ENCODE measurements at places on chromosomes 7 and 10.
A peak's percentile ranks its signal among the peaks of the same experiment; 100 is the strongest.

GRCh38 chr7:42222891-42223290 lies 14.1 kb downstream of the GLI3 start:
- no peak for DNase-seq

DNA sequence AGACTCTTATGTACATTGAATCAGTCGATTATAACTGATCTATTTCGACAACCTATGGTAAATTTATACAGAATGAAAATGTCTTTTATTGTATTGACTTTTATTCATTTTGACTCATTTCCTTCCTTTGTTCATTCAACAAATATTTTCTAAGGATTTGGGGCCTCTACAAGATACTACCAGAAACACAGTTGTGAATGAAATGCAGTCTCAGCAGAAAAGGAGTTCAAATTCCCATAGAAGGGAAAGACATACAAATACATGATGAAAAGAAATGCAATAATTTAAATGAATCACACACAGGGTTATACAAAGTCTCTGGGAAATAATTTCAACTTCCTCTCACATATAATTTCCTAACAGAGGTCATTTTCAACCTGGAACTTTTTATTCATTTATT lies 134.0 kb upstream of the SEMA3A start:
- DNase-seq = no peak

GRCh38 chr10:62961951-62962523 lies 145.9 kb upstream of the EGR2 start:
- DNase-seq = no peak

DNA sequence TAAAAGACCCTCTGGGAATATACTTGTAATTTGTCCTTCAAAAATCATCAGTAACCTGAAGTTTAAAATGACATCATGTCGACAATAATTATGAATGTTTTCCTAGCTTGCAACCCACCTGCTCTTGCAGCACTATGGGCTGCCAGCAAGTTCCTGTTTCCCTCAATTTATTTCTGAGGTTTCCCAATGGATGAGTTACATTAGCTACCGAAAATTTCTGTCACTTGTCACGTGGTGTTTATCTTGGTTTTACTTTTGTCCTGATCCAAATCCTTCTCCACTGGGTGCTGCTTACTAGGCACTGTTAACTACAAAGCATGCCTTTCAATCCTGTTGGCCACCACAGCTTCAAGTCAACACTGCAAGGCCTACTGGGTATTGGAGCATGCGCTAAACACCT lies 31.5 kb downstream of the GIMAP8 start:
- no peak for DNase-seq

- DNase-seq = no peak
Observed at GRCh38 chr10:50625649-50626132, 1.9 kb upstream of the SGMS1 start.

GRCh38 chr10:99565166-99565565 lies 32.4 kb downstream of the NKX2-3 start:
- no peak for DNase-seq

DNA sequence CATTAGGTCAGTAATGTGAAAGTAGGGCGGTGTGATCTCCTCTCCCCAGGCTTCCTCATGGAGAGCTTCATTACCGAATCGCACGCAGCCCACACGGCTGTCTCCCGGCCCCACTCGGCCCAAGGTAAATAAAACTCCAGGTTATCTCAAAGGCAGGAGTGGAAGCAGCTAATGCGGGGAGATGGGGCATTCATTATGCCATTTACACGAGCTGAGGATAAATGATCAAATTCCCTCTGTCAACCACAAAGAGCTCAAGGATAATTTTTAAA lies 93.5 kb downstream of the ADARB2 start:
- peak; percentile 31 for DNase-seq

DNA sequence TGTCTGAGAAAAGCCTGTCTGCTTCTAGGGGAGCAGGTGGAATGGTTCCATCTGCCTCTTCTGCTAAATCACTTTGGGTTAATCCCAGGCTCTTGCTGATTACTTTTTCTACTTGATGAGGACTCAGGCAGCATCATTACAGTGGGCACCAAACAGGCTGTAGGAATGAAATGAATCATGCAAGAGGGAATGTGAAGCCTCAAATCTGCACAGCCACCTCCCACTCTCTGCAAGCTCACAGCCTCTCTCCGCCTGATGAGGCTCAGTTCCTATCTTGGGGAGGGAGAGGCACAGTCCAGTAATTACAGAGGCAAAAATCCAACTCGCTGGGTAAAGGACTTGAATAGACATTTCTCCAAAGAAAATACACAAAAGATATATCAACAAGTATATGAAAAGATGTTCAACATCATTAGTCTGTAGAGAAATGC lies 34.0 kb downstream of the HSPA12A start:
- DNase-seq = no peak

GRCh38 chr7:98668255-98668654 lies 51.2 kb downstream of the NPTX2 start:
- no peak for DNase-seq

GRCh38 chr10:46301056-46301645 lies 14.4 kb downstream of the ANTXRL start:
- DNase-seq = no peak

- DNase-seq = no peak
Observed at GRCh38 chr7:951881-952547, 2.5 kb downstream of the ADAP1 start.

DNA sequence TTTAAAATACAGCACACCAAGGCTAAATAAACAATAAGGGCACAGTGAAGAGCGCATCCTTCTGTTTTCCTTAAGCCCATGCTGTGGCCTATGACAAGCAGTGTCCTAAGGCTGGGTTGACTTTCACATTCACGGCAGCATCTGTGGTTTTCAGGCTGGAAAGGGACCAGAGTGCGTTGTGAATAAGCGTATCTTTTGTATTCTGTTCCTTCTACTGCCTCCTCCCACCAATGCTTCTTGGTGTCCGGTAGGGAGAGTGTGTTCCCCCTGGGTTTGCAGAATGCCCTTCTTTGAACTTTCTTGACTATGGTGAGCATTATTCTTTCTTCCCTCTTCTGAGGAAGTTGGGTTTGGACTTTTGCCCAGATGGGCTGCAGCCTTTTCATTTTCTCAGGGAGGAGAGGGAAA lies 73.6 kb downstream of the ABCA13 start:
- DNase-seq = no peak

DNA sequence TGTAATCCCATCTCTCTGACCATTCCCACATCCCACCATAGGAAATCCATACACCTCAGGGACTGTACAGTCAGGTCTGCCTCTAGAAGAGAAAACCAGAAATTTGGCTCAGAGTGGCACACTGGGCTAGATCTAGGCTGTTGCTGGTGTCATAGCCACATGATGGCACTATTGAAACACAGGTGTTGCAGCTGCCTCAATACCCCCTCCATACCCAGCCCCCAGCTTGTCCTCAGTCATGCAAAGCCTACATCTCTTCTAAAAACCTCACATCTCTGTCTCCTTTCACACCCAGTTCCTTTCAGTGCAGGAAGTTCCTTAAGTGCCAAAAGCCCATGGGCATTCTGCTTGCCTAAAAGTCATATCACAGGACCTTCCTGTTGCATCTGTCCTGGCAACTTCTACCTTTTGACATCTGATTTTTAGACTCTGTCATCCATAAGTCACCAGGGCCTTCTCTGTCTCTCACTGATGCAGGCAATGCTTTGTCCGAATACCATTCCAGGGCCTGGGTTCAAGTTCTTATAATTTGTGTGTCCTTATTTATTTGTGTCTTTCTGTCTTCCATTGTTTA lies 27.0 kb upstream of the HIBADH start:
- peak; percentile 7 for DNase-seq

- DNase-seq = no peak
Observed at GRCh38 chr10:44742248-44742647, 168.9 kb upstream of the TMEM72 start.

DNA sequence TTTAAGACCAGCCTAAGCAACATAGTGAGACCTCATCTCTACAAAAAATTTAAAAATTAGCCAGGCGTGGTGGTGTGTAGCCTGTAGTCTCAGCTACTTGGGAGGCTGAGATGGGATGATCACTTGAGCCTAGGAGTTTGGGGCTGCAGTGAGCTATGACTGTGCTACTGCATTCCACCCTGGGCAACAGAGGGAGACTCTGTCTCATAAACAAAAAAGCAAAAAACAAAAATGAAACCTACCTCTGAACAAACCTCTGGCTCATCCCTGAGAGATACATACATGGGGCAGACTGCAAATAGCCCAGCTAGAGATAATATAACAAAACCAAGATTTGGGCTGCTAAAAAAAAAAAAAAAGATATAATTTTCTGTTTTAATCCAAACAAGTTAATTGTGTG lies 19.5 kb downstream of the C10orf67 start:
- no peak for DNase-seq

GRCh38 chr10:71004176-71005075 lies 116.1 kb upstream of the PCBD1 start:
- DNase-seq = no peak

GRCh38 chr7:151673216-151673615 lies 153.5 kb upstream of the RHEB start:
- DNase-seq = no peak

GRCh38 chr10:43395571-43396060 lies 13.4 kb downstream of the HNRNPF start:
- no peak for DNase-seq

DNA sequence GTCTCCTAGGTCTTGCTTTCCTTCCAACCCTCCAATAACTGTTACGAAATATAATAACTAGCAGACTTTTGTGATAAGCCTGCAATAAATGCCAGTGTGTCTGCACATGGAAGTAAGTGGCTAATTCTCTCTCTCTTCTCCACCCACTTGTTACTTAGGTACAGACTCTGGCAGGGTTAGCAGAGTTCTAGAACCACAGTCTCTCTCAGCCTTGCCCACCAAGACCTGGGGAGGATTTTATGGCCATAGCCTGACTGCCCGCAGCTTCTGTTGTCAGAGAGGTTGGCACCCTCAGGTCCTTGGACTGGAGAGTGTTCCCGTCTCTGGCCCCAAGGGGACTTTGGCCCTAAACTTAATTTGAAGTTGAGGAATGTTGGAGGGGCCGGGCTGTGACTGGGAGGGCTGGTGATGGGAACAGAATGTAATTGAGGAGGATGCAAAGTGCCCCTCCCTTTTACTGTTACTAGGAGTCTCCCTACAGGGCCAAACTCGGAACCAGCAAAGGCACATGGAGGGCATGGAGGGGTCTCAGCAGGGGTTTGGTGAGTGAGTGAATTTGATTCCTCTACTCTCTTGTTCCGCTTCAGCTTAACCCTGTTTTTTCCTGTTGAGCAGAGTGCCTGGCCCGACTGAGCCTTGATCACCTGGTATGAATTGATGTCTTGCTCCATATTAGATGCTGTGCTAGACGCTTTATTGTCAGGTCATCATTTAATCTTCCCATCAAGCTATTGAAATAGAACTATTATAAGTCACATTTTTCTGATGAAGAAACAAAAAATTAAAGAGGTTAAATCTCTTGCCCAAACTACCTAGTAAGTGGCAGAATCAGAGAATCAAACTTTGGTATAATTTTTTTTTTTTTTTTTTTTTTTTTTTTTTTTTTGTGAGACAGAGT lies 37.0 kb upstream of the LCOR start:
- no peak for DNase-seq

DNA sequence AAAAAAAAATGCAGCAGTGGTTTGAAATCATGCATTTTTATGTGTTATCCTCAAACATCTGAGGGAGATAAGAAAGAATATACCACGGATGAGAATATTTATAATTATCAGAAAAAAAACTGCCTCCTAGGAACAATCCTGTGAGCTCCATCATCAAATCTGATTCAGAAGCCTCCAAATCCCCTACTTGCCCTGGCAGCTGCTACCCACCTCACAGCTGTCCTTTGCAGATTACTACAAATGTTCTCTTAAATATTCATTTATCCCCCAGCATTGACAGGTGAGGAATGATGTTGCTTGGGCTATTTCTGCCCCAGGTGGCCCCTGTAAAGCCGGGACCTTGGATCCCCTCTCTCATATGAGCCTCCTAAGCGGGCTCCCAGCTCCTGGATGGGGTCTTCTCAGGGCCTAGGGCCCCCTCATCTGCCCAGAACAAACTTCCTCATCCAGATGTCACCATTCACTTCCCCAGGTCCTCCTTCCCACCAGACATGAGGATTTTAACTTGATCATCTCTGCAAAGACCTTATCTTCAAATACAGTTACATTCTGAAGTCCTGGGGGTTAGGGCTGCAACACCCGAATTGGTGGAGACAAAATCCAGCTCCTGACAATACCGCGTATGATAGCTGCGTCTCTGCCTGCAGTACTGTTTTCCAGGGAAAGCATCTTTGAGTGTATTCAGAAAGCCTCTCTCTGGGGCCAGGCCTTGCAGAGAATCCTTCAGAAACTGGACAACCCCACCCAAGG lies 81.9 kb upstream of the INSIG1 start:
- no peak for DNase-seq

DNA sequence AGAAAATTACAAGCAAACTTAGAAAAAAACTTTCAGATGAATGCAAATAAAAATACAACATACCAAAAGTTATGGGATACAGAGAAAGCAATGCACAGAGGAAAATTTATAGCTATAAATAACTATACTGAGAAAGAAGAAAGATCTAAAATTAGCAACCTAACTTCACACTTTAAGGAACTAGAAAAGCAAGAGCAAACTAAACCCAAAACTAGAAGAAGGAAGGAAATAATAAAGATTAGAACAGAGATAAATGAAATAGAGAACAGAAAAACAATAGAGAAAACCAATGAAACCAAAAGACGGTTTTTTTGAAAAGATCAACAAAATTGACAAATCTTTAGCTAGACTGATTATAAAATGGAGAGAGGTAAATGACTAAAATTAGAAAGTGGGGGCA lies 9.6 kb upstream of the STRA8 start:
- DNase-seq = no peak

DNA sequence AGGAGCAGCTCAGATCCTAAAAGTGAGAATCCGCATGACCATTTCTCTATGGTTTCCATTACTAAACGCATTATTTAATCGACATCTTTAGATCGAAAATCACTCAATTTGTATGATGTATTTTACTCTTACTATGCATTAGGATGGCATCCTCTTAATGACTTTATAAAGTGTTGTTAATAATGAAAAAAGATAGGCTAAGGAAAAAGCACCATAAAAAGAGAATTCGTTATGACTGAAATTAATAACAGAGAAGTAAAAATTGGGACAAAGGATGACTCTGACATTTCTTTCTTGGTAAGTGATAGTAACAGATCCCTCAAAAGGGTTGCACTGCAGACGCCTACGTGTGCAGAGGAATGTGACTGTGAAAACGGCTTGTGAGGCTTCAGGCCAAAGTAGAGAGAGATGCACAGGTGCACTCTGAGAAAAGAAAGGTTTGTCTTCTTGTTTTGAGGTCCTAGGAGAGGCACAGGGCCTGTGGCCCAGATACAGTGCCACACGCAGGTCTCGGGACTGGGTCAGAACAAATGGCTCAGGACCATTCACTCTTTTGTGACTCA lies 23.0 kb upstream of the RBM33 start:
- DNase-seq = no peak

GRCh38 chr7:107446531-107446930 lies 23.3 kb upstream of the GPR22 start:
- DNase-seq = no peak

- peak; percentile 59 for DNase-seq
Observed at GRCh38 chr7:26090927-26091519, 61.0 kb upstream of the NFE2L3 start.

Measured in NCI-H526 (cell line).